ENCODE measurements at places on chromosomes 1 and 21.

DNA sequence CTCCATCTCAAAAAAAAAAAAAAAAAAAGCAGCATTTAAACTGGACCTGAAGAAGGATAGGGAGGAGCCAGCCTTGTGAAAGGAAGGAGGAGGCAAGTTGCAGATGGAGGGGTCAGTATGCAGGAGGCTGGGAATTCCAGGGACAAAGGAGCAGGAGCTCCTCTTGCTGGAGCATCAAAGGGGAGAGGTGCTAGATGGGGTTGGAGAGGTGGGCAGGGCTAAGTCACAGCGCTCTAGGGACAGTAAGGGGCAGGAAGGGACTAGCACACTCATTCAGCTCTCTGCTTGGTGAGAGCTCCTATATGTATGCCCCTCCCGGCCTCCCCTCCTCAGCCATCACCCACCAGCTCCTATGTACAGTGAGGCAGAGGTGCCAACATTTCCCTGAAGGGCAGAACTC lies 26.8 kb downstream of the MAP7D1 start:
- no peak for DNase-seq

DNA sequence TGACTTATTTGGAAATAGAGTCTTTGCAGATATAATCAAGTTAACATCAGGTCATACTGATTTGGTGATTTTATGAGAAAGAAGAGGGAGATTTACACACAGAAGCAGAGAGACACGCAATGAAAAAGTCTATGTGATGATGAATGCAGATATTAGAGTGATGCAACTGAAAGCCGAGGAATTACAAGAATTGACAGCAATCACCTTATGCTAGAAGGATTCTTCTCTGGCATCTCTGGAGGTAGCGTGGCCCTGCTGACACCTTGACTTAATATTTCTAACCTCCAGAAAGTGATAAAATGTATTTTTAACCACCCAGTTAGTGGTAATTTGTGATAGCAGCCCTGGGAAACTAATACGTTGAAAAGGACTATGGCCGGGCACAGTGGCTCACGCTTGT lies 14.2 kb upstream of the CFH start:
- DNase-seq, result no peak

DNA sequence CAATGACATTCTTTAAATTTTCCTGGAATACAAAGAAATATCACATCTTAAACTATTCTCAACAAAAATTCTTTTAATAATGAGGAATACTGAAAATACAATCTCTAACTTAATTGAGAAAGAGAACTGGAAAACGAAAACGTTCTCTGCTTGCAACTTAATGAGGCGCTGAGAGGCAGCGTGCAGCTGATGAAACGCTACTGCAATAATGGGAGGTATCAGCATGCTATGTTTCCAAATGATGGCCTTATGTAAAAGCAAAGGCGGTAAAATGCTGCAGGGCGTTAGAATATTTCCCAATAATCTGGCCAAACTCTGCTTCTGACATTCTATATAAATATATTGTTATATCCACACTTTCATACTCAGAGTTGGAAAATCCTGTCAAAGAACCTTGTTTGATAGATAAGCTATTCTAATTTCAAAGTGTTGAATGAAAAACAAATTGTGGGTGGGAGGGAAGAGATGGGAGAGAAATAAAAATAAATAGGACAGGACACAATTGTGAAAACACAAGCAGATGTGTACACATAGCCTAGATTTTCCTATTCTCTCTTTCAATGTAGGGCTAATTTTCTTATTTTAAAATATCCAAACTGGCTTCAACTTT lies 70.9 kb downstream of the APP start:
- no peak for DNase-seq

GRCh38 chr1:110114784-110115183 lies 2.5 kb downstream of the UBL4B start:
- no peak for DNase-seq

- DNase-seq, result no peak
Observed at GRCh38 chr21:42850866-42851391, 28.4 kb downstream of the WDR4 start.

GRCh38 chr21:35674895-35675470 lies 385.3 kb downstream of the SETD4 start:
- DNase-seq, result no peak

DNA sequence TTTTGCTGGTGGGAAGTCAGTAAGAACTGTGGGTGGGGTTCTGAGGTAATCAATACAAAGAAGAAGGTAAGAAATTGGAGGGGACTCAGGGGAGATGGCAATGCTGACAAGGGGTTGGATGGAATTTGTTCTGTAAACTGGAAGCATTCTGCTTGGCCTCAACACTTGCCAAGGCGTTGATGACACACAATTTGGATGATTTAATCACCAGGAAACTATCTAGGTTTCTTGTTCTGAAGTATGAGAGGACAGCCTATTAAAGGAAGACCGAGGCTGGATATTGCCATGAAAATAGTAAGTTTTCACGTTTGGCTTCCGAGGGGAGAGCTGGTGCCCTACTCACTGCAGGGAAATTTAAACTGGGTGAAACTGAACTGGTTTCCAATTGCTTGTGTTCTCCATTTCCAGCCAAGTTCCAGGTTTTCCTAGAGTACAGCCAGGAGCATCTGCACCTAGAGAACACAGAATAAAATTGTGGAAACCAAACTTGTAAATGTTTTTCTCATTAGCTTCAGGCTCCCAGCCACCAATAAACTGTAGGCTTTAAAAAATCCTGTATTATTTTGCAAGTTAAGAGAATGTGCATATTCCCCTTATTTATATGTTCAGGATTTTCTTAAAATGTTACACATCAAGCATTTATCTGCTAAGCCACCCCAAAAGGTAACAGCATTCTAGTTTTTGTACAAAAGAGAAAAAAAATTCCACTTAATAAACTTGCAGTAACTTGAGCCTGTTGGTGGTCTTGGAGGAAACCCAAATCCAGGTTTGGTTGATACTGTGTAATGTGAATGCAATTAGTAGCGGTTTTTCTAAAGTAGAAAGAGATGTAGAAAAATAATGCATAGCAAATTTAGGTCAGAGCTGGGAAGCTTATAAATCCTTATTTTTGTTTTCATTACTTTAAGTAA lies 53.8 kb downstream of the ROR1 start:
- DNase-seq, result no peak

DNA sequence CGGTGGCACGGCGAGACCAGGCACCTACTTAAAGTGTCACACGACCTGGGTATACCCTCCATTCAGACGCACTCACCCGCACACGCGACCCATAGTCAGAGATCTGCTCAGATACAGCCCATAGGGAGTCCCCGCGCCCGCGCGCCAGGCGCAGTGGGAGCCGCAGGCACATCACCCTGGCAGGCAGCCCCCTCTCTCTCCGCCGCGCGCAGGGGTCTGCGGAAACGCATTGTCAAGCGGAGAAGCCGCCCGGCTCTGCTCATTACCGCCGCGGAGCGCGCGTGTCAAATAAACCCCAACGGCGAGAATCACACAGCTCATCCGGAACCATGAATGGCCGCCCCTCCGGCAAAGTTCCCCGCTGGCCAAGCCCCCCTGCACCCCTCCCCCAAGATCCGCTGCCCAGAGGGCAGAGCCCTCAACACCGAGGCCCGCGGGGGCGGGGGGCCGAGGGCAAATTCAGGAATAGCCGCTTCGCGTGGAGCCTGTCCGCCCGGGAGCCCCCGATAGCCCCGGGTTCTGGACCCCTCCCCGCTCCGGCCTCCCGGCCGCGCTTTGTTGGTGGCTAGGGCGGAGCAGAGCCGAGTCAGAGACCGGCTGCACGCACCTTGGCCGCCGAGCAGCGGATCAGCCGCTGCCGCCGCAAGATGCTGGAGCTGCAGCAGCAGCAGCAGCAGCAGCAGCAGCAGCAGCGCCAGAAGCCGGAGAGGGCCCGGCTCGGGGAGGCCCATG lies 522 bp downstream of the LRP8 start:
- no peak for DNase-seq

- no peak for DNase-seq
Observed at GRCh38 chr1:8721679-8722324, 95.6 kb downstream of the RERE start.

DNA sequence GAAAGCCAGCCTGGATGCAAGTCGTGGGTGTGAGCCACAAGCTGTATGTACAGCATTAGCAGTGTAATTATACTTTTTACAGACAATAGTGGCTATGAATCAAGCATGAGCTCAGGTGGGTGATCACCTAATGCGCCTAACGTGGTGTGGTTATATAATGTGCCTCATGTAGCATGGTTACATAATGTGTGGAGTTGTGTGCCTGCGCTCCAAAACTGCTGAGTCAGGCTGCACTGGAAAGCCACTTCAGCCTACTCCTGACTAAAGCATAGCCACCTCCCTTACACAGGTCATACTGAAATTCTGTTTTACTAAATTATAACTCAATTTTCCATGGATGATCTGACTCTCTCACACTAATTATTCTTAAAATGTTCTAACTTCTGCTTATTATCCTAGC lies 69.8 kb downstream of the KCNT2 start:
- no peak for DNase-seq

GRCh38 chr1:151720974-151721787 lies at the start of gene RIIAD1:
RIIAD1 (plus strand) TSS chr1:151721522; CDS start chr1:151721537, 15 bp downstream.
- no peak for DNase-seq

GRCh38 chr1:201880928-201881571 lies 7.6 kb upstream of the SHISA4 start:
- no peak for DNase-seq

GRCh38 chr1:233197940-233198339 lies 97.6 kb downstream of the PCNX2 start:
- DNase-seq, result no peak

- DNase-seq, result no peak
Observed at GRCh38 chr1:33348194-33348593, 27.3 kb upstream of the A3GALT2 start.

GRCh38 chr1:77620273-77620672 lies 62.2 kb downstream of the ZZZ3 start:
- DNase-seq, result no peak

DNA sequence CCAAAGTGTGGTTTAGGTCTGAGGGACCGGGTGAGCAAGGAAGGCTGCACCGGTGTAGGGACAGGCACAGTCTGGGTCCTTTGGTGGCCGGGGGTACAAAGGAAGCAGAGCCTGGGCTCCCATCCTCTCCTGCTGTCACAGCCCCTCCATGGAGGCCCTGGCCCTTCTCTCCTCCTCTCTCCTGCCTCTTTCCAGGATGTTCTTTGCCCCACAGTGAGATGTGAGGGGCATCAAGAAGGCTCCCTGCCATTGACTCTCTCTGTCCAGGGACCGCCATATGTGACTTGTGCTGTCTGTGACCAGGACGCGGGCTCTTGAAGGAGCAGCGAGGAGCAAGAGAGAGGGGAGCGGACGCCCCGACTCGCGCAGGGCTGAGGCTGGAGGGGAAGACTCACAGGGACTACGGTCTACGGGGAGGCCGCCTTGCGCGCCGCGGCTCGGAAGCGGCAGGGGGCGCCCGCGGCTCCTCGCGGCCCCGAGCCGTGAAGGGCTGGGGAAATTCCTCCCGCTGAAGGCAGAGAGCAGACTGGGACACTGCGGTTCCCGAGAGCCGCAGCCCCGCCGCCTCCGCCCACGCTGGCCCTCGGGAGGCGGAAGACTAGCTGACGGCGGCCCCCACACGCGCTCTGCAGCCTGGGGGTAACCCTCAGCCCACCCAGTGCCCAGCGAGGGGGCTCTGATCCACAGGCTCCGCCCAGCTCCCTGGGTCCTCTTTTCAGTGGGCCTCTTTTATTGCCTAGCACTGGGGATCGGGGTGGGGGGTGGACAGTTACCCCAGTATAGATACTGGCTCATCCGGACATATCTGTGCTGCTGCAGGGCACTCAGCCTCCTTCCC lies 40.8 kb downstream of the MAB21L3 start:
- DNase-seq, result peak; percentile 16

DNA sequence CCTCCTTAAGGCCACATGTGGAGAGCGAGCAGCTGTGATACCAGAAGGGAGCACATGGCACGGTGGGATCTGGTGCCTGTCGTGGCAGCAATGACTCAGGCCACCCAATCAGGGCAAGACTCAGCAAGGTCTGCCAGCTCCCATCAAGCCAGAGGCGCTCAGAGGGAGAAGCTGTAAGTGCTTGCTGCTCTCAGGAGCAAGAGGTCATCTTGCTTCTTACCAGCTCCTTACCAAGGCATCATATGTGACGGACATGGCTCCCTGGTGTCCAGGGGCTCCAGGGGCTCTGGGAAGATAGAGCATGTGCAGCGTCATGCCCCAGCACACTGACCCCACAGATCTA lies 72.9 kb downstream of the ITPKB start:
- DNase-seq, result no peak

- no peak for DNase-seq
Observed at GRCh38 chr21:16535102-16535422, 805.3 kb downstream of the USP25 start.

DNA sequence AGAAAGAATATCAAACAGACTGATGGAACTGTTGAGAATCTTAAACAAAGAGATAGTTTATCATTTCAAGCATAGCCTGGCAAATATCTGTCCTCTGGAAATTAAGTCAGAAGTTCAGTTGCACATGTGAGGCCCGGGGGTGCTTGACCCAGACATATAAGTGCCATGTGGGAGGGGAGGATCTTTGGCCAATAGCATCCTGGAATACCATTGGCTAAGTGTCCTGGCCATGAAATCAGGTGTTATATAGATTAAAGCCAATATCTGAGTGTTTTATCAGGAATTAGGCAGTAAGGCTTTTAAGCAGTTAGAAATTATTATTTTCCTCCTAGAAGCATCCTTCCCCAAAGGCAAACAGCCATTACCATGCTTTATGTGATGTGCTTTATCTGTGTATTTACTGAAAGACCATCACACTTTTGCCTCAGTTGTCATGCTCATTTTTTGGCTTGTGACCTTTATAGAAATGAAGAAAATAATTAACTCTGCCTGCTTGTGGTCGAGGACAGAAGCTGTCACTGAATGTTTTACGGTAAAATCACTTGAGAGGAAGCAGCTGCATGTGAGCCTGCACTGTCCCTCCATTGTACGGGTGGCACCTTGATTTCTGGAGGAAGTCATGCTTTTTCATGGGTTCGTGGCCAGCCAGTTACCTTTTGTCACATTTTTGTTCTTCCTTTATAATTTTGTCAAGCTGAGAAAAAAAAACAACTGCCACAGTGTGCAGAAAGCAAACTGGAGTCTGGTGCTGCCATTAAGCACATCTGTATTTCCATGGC lies 259.9 kb upstream of the FMN2 start:
- no peak for DNase-seq

DNA sequence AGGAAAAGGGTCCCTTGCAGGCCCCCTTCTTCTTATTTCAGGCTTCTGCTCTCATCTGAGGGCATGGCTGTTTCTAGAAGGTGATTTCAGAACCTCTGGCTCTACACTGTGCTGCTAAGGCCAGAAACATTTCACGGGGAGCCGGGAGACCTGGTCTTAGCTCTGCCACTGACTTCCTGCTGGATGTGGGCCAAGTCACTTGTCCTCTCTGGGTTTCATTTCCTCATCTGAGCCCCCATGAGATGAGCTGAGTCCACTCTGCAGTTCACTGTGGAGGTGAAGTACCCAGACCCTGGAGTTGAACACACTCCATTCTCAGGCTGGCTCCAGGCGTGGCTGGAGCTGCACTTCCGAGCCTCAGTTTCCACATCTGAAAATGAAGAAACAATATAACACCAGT lies 2.1 kb downstream of the PADI1 start:
- DNase-seq, result no peak

GRCh38 chr1:8671306-8671917 lies 146.0 kb downstream of the RERE start:
- no peak for DNase-seq
